ENCODE measurements at places on chromosomes 2 and 18.

DNA sequence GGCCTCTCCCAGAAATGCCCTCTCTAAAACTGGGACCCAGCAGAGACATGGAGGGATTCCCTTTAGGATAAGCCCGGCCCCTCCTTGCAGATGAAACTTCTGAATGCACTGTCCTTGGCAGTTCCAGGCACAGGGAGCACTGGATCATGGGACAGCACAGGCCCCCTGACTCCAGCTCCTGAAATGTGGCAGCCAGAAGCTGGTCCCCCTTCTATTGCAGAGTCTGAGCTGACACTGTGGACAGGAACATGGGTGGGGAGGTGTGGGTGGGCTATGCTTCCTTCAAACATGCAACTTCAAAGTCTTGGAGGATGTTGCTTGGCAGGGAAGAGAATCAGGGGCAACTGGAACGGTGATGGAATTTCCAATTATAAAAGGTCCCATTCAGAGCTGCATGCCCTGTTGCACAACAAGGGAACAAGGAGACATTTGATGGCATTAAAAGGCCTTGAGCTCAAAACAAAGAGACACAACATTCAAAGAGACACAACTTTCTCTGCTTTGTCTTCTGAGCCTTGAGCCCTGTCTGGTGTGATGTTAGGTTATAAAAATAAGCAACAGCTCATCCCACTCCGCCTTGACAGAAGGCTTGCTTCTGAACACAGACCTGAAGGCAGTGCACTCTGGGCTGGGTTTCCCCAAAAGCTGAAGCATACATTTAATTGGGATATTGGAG is 239.0 kb downstream of the OSR1 start:
- DNase-seq, result no peak

GRCh38 chr2:141946016-141946415 is 184.8 kb downstream of the LRP1B start:
- DNase-seq, result no peak

DNA sequence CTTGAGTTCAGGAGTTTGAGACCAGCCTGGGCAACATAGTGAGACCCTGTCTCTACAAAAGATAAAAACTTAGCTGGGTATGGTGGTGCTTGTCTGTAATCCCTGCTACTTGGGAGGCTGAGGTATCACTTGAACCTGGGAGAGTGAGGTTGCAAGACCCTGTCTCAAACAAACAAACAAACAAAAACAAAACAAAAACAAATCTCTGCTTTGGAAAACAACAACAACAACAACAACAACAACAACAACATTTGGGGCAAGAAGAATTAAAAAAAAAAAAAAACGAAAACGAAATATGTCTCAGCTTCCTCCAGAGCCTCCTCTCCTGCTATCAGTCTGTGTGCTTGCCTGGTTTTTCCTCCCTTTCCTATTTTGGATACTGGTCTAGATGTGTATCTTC is 16.9 kb downstream of the SLC4A1AP start:
- DNase-seq, result no peak

DNA sequence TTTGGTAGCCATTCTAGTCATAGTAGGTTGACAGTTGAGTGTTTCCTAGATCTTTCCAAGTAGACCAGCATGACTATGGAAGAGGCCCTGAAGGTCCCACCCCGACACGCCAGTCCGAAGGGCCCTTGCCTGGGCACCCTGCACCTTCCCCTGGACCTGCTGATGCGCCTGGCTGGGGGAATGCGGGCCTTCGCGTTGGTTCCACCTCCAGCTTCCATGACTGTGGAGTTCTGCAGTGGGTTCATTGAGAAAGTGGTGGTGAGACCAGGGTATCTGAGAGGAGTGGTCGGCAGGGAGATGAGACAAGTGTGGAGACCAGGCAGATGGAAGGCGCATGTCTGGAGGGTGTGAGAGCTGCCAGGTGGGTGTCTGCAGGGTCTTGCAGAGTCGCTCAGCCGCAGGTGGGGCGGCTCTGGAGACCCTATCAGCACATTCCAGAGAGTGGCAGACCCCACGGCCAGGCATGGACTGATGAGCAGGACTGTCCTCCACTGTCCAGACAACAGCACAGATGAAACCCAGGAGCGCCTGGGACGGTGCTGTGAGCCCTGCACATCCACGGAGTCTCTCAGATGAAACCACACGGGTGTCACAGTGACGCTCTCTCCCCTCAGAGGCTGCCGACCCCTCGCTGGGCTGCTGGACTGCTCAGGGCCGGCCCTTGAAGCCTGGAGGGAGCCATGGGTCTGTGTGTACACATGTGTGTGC is 182.5 kb upstream of the HDAC4 start:
- no peak for DNase-seq

DNA sequence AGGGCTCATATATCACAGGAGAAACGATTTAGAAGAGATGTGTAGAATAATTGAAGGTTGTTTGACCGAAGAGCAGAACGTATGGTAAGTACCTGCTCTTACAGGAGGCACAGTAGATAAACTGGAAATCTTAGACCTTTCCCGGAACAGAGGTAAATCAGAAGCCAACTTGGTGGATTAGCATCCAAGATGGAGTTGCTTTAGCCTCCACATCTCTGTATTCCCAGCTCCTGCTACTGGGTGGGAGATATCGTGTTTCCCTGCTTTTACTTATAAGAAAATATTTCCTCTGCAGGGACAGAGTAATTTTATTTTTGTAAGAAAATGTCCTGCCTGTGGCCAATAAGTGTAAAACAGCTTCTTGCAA is 164.5 kb downstream of the SLC39A10 start:
- DNase-seq, result no peak

DNA sequence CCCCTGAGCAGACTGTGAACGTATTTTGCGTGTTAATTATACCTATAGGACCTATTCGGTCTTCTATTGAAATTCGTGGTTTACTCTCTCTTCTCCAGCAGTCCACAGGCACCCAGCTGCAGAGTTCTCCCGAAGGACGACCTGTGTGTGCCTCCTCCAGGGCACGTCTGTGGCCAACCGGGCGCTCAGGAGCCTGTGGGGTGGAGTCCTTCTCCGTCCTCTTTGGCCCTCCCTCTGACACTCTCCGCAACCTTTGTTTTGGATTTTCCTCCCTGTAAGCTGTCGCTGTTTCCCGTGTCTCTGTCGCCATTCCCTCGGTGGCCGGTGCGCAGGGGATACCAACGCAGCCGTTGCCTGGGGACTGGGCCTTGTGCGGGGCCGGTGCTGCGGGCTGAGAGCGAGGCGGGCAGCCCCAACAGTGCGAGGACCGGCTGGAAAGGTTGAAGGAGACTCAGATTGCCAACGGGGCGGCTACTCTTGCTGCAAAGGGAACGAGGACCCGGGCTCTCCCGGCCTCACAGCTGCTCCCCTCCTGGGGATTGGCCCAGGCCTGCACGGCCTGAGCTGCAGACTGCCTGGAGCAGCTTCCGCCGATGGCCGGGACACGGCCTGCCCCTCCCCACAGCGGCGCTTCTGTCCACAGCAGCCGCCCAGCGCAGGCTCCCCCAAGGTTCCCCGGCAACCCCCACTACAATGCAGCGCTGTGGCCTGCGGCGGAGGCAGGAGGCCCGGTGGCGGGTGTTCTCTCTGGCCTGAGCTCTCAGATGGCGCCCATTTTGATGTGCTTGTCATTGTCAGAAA is 221.0 kb downstream of the MTX2 start:
- DNase-seq, result no peak

GRCh38 chr2:204613635-204614034 is 68.4 kb downstream of the PARD3B start:
- no peak for DNase-seq

GRCh38 chr18:60649107-60649506 is 276.5 kb upstream of the MC4R start:
- DNase-seq, result no peak

DNA sequence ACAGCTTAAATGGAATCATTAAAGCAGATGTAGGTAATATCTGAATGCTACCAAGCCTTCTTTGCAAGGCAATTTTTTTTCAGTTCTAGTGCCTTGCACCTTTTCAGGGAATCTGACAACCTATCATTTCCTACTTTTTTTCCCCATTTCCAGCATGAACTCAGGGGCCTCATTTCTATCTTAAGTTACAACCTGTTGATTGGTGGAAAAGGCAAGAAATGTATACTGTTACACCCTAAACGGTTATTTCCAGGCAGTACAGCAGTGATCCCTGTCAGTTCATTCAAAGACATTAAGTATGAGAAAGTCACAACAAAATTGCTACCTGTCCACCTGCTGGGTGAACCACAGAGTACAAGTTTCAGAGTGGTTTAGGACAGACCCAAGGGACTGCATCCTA is 171.2 kb upstream of the PIK3C3 start:
- no peak for DNase-seq

- DNase-seq, result no peak
These were observed 118.5 kb downstream of the RPIA start for GRCh38 chr2:88810017-88810416.

DNA sequence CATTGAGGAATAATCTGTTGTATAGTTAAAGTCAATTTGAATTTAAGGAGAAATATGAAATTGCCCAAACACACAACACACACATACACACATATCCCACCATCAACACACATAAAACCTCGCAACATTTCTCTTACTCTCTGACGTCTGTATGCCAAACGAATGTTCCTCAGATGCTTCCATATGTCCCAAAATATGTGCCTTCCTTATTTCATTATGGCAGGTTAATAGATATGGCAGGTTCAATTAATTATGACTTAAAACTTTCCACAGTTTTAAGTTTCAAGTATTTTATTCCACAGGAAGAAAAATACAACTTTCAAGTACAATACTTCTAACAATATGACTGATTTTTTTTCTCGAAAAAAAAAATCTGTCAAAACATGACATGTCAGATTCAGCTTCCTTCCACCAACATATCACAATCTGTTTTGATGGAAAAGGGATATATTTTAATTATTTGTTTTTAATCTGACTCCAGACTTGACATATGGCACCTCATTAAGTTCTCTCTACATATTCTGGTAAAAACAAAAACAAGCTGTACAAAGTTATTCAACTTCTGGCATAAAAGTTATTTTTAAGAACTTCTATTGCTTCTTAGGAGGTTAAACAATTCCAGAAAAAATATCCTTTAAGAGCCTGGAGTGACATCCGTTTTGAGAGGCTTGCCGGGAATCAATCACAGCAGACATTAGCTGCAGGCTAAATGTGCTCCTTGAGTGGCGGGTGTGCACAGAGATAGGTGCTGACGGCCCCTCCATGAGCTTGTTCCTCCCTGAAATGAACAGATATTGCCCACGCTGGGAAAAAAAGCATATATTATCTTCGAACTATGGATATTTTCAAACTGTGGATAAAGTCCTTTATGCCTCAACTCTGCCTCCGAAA is 812.7 kb downstream of the DCDC2C start:
- no peak for DNase-seq

- DNase-seq, result no peak
These were observed 13.0 kb upstream of the RALB start for GRCh38 chr2:120239488-120240287.

- no peak for DNase-seq
These were observed 2.6 kb downstream of the LPIN1 start for GRCh38 chr2:11748861-11749645.

- DNase-seq, result no peak
These were observed 605.5 kb upstream of the FAM98A start for GRCh38 chr2:34204560-34204959.

DNA sequence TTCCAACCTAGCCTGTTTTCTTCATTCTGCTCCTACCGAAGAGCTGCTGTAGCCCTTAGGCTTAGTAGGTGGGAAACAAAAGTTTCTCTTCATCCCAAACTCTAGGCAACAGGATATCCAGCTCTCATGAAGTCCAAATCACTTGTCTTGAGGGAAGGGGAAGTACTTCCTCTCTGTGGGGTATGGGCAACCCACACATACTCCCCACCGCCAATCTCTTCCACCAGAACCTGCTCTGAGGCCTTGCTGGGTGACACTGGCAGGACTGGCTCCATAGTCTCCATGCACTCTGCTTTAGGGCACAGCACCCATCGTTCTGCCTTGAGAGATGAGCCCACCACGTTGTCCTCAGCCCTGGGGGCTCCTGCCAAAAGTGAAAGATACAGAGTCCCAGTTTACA is 173.0 kb downstream of the NCK2 start:
- DNase-seq, result no peak

DNA sequence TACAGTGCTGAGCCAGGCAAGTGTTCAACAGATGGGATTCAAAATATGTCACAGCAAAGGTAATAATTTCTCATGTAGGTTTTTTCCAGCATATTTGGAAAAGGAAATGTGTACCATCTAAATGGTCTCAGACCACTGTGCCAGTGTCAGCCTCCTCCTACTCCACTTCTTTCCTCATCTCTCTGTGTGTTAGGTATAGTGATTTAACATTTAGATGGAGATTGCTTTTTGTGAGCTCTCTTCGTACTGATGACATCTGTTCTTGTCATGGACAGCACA is 80.9 kb upstream of the TSPYL6 start:
- DNase-seq, result no peak

DNA sequence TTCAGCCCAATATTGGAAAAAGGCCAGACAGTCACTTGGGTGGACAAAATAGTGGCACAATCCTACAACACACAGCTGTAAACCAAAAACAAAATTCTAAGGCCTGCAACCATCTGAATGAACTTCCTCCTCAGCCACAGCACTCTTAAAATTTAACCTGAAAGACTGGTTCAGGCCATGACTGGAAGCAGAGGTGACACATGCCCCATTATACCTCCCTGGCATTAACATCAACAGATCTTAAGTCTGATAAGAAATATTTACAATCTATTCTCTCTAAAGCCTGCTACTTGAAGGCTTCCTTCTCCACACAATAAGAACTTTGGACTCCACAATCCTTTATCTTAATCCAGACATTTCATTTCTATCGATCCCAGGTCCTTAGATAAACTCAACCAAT is 192.4 kb upstream of the LRP1B start:
- DNase-seq, result no peak

DNA sequence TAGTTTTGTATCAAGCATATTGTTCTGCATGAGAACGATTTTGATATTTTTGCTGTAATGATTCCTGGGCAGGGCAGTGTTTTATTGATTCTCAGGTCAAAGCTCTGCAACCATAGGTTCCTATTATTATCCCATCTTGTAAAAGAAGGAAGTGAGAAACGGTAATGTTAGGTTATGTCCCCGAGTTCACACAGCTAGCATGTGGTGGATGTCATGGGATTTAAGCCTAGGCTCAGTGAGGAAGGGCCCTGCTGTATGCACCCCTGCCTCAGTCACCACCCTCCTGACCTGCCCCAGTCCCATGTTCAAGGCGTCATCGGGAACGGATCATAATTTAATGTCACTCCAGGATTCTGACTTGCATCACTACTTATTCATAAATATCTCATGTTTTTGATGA is 10.7 kb downstream of the ACP1 start:
- DNase-seq, result no peak

GRCh38 chr18:24420551-24420950 is 5.9 kb upstream of the IMPACT start:
- DNase-seq, result no peak

GRCh38 chr2:191217580-191217979 is 27.6 kb upstream of the MYO1B start:
- no peak for DNase-seq

- no peak for DNase-seq
These were observed 184.9 kb upstream of the ETAA1 start for GRCh38 chr2:67212203-67212602.

GRCh38 chr2:129334696-129335410 is 644.6 kb upstream of the RAB6C start:
- DNase-seq, result no peak

- no peak for DNase-seq
These were observed 99.2 kb downstream of the NFATC1 start for GRCh38 chr18:79494936-79495335.

- DNase-seq, result no peak
These were observed 65.9 kb upstream of the STPG4 start for GRCh38 chr2:47221039-47221438.

Data from CD4-positive, alpha-beta T cell treated with Interferon alpha-2 for 1 hour (primary cell).